ENCODE measurements at places on chromosomes 5 and 9.

GRCh38 chr5:83408719-83409118 is 62.8 kb upstream of the VCAN start:
- no peak for DNase-seq

DNA sequence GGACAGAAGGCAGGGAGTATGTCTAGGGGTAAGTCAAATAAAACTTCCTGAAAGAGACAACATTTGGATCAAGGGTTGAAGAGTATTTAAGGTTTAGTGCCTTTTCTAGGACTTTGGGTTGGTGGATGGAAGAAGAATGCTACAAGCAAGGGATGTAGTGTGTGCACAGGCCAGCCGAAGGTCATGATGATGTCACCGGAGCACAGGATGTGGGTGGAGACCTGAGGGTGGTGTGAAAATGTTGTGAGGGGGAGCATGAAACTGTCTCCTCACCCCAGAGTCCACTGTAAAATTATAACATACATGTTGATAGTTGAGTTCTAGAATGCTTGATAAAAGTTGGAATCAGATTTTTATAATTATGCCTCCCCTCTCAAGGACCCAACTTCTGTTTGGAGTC is 553.3 kb upstream of the SGCD start:
- DNase-seq, result no peak

- DNase-seq, result no peak
These were observed 55.1 kb upstream of the DMRT1 start for GRCh38 chr9:786405-786804.

DNA sequence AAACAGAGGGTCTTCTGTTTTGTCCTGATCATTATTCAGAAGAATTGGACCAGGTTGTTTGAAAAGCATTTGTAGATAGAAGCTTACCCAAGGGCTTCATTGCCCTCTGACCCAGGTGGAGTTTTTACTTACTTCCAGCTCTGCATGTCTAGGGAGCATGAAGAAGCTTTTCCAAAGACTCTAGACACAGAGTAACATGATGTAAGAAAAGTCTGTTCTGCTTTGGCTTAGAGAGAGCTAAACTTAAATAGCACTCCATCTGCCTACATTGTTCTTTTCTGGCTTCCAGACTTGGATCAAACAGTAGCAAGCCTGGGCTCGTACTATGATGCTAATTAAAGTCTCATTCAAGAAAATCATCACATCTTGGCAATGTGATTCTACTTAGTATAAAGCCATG is 112.1 kb downstream of the SNCAIP start:
- DNase-seq, result no peak

DNA sequence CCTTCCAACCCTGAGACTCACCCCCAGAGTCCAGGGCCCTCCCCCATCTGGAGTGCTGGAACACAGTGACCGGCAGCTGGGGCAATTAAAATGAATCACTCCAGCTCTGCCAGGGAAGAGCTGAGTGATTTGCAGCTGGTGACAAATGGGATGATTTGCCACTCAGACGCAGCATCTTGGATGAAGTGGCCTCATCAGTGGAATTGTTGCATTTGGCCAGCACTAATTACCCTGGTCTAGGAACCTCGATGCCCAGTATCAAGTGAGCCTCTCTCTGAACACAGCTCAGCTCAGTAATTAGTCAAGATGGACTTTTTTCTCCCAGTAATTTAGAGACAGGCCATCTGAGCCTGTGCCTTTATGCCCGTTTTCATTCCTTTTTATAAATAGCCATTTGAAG is 259.5 kb downstream of the GRIA1 start:
- DNase-seq, result peak; percentile 51

DNA sequence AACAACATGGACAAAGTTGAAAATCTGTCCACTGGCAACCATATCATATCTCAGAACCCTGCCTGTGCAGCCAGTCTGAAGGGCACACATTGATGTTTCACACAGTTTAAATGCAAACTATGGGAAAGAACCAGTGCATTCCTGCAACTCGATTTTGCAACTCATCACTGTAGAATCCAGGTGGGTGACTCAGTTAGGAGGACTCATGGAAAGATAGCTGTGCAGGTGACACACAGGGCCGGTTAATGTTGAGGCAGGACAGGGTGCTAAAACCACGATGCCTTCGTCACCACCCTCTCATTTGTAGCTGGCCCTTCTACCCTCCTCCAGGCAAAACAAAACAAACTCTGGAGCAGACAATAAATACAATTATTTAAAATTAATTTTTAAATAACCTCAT is 62.8 kb downstream of the TLE1 start:
- no peak for DNase-seq

DNA sequence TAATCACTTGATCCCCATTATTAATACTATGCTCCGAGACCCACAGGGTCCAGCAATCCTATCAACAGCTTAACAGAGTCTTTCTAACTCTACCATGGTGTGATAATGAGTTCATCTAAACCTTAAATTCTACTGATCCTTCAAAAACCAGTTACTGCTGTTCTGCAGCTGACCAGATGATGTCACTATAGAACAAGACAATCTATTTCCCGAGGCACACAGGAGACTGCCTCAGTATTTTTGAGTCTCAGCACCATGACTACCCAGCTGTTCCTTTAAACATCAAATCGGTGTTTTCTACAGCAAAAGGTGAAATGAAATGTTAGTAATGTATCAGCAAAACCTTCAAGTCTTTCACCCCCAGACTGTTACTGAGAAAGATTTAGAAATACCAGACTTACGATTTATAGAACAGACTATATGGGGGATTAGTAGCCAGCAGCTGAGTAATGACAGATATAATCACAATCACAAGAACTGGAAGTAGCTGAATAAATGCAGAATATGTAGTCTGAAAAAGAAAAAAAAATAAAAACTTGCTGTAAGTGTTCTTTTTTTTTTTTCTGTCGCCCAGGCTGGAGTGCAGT is 16.9 kb downstream of the DNAJC18 start:
- DNase-seq, result peak; percentile 61

DNA sequence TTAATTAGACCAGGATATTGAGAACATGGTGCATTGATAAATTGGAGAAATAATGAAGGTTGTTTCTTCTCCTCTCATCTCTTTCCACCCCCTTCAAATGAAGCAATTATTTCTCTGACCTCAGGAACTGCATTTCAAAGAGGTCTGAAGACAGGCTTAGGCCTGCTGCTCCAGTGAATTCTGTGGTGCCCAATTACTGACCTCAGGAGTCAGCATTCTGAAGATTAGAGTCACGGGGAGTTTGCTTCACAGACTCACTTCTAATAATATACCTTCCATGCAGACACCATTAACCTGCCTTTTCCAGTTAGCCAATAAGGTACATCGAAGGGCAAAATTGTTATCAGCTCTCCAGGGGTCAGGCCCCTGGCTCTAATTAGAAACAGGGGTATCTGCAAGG is 270.9 kb downstream of the GAS1 start:
- no peak for DNase-seq

GRCh38 chr5:39941416-39941815 is 516.6 kb upstream of the DAB2 start:
- no peak for DNase-seq

DNA sequence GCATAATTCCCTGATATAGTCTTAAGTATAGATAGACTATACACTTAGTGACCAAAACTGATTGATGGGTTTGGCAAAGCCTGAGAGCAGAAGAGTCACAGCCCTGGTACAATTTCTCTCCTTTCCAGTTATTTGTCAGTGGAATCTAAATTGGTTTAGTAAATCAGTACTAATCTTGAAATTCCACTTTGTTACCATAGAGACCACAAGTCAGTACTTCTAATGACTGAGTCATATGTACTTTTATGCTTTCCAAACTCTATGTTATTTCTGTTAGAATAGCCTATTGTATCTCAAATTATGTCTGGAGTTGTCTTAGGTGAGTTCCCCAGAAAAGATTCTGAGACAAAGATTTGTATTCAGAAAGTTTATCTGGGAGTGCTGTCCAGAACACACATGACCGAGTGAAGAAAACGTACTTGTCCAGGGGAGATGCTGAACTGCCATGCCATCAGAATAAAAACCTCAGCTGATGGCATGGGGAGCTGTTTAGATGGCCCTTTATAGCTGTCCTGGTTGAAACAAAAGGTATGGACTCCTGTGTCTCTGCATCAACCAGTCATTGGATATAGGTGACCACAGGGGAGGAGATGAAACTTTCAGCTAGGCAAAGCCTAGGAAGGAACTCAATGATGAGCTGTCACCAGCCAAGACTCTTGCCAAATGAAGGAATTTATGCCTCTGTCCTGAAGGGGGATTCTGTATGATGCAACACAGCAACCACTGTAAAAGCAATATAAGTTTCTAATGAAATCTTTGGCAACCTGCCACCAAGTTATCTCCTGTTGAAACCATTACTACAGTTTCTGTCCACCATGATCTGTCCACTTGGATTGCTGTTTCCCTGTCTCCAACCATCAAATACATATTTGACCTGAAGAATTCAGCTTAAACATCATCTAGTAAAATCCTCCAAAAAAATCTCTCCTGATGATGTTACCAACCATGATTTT is 18.0 kb upstream of the SMC2 start:
- DNase-seq, result no peak

DNA sequence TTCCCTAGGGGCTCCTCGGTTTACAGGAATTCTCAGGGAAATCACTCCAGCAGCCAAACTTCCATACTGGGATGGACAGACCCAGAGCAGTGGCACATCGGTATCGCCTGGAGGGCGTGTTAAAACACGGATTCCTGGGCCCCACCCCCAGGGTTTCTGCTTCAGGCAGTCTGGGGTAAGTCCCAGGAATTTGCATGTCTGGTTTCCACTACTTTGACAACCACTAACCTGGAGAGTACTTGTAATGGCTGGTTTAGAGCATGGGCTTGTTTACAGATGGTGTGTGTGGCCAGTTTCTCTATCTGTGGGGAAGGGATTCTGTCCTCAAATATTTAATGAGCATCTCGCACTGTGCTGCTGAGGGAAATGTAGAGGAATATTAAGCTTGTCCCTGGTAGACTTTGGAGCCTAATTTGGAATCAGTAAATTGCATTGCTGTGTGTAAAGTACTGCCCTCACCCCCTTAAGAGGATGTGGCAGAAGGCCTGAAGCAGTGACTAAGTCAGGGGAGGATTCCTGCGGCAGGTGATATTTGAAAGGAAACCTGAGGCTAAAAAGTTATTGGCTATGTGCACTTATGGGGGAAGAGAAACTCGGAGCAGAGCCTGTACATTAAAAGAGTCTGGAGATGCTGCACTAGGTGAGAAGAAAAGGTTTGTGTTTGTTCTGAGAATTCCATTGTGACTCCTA is 18.6 kb upstream of the TJP2 start:
- no peak for DNase-seq

DNA sequence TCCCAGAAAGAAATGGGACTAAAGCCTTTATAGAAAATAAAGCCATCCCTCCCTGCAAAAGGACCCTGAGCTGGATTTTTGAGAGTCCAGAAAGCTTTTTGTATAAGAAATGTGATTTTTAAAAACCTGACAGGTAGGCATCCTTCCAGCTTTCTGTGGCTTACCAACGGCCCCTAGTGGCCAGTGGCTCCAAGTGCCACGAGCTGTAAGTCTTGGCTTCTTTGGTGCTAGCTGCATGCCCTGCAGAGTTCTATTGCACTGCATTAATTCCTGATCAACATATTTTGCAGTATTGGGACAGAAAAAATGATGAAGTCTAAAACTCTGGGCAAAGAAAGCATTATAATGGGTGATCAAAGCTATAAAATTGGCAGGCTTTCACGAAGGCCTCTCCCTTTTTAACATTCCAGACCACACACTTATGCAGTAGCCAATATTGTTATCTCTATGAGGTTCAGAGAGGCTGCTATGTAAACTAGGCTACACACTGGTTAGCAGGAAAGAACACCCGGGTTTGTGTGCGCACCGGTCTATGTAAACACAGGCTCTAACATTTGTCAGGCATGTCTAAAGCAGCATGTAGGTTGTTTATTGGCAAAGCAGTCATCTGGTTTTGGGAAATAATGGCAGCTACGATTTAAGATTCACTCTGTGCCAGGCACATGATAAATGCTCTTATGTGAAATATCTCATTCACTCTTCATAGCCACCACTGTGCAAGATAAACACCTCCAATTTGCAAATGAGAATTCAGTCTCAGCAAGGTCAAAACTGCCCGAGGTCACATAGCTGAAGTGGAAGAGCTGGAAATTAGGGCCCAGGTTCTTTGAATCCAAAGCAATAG is 55.2 kb downstream of the NMUR2 start:
- peak; percentile 27 for DNase-seq

- no peak for DNase-seq
These were observed 103.1 kb upstream of the DMRT1 start for GRCh38 chr9:738209-738915.

DNA sequence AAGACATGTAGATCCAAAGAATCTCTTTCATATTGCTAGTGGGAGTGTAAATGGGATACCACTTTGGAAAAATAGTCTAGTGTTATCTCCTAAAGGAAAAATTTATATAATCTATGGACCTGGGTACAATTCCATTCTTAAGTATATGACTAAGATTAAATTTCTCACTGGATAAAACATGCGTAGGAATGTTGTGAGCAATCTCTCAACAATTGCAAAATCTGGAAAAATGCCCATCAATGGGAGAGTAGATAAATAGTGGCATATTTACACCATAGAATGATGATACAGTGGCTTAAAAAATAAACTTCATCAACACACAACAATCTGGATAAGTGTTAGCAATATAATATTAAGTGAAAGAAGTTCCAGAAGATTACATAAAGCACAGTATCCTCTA is 469.5 kb downstream of the MAN2A1 start:
- DNase-seq, result no peak

DNA sequence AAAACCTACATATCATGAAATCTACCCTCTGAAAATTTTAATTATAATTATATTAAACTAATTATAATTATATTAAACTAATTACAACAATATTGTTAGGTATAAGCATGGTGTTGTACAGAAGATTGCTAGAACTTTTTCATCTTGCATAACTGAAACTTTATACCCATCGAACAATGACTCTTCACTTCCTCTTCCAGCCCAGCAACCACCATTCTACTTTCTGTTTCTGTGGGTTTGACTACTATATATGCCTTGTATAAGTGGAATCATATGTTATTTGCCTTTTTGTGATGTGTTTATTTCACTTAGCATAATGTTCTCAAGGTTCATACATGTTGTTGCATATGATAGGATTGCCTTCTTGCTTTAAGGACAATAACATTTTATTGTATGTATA is 274.2 kb upstream of the CCNH start:
- no peak for DNase-seq

GRCh38 chr5:150632305-150633160 is 7.9 kb upstream of the SYNPO start:
- no peak for DNase-seq

DNA sequence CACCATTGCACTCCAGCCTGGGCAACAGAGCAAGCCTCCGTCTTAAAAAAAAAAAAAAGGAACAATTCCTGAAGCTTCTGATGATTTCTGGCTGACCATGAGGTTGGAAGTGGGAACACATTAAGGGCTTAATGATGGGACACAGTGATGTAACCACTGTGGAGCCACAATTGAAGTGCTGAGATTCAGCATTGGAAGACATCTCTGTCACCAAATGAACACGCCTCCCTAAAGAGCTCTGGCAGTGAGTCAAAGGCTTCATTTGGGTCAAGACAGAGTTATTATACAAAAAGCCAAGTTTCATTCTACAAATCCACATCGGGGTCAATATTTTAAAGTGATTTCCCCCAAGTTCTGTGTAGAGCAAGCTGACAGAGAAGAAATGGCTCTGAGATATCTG is 4.5 kb upstream of the S1PR3 start:
- no peak for DNase-seq

GRCh38 chr9:125497478-125497877 is 209.5 kb downstream of the MAPKAP1 start:
- no peak for DNase-seq

GRCh38 chr5:160641405-160641804 is 210.6 kb downstream of the ATP10B start:
- DNase-seq, result no peak

- DNase-seq, result peak; percentile 73
These were observed 20.4 kb upstream of the UBAP1 start for GRCh38 chr9:34158362-34158869.

Data from NCI-H2227 treated with DMSO at 0.1 percent for 48 hours (cell line).